ENCODE measurements at places on chromosomes 2 and 18. TPM values are rescaled to one million over a fixed set of nuclear protein-coding genes. Genes with fewer than 3 reads are reported as not detected.

RTP5 gene
- total RNA-seq = not detected

UGT1A4 gene
- not detected for total RNA-seq

POMC gene
- 0.98 TPM for total RNA-seq

SCYGR7 gene
- total RNA-seq = not detected

All from vein endothelial cell (primary cell).